GM23248 (cell line): ENCODE measurements at places on chromosomes 5 and 9. TPM values are rescaled to one million over a fixed set of nuclear protein-coding genes. Genes with fewer than 3 reads are reported as not detected.

DNA sequence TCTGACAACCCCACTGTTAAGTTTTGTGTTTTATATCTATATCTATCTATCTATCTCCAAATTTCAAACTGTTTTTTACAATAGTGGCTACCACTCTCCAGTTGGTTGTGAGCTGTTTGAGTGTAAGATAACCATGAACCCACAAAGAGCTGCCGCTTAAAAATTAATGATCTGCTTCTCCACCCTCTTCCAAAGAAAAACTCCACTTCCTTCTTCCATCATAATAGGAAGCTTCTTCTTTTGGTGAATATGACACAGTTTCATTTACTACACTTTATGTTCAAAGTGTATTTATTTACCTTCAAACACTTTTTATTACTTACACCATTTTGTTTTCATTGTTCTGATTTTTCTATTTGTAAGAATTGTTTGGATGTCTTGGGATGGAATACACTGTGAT, 37.9 kb downstream of the SPZ1 start:
- DNase-seq, result no peak

- DNase-seq, result no peak
These were observed 72.7 kb downstream of the NTRK2 start for GRCh38 chr9:84742261-84742660.

GRCh38 chr5:130985776-130986175, 179.3 kb downstream of the HINT1 start:
- DNase-seq, result no peak

DNA sequence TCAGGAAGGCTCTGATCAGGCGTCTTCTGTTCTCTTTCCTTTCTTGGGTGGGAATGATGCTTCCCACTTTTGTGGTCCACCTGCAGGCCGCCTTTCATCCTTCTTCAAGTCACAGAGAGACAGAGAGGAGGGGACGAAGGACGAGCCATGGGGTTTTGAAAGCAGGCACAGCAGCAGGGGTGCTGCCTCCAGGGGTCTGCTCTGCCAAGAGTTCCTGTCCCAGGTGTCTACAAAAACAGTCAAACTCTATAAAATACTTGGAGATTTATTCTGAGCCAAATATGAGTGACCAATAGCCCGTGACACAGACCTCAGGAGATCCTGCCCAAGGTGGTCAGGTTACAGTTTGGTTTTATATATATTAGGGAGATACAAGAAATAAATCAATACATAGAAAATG, 34.5 kb upstream of the LCP2 start:
- DNase-seq, result no peak

DNA sequence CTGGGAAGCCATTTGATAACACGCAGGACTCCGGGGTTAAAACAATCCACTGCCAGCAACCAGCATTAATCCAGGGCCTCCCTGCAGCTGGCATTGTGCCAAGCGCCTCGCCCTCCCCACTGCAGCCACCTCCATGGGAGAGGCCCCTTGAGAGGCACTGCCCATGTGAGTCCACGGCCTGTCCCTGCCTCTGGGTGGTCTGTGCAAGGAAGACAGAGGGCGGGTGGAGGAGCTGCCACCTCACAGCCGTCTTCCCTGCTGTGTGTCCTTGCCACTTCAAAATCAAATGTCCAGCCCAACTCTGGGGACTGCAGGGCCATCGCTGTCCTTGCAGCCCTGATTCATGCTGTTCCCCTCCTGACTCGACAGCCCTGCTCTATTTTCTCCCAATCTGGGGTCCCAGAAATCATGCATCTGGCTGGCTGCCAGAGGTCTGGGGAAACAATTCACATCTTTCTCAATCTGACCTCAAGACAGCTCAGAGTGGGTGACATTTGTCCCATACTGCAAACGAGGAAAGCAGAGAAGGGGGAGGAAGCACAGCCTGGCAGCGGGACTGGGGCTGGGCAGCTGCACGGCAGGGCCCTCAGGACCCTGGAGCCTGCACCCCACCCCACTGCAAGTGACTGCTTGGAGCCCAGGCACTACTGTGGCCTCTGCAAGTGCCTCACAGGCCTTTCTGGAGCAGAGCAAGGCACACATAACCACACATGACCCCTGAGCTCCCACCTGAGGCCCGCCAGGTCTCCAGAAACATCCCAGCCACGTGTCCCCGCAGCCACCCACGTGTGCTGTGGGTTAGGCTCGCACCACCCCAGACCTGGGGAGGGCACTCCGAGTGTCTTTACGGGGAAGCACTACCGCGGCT, 15.7 kb downstream of the BRD3OS start:
- no peak for DNase-seq

DNA sequence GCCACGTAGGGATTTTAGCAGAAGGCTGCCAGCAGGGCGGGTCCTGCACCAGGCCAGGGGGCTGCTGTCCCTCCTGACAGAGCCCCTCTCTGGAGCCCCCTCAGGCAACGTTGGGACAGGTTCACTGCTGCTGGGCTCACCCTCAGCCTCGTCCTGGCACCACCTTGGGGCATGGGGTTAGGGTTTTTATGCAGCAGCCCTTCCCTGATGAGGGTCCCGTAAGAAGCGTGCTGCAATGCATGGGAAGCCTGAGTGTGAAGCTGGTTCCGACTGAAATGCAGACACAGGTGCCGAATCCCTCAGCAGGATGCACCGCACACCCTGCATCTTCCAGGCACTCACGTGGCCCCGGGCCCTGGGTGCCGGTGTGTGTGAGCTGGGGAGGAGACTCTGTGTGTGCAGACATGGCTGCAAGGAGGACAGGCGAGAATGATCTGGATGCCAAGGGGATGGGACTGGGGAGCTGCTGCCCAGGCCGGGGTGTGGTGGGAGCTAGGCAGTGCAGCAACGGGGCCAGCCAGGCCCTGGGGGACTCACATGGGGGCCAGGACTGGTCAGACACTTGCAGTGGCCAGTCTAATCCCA, 27.1 kb downstream of the ZDHHC11B start:
- DNase-seq, result no peak

DNA sequence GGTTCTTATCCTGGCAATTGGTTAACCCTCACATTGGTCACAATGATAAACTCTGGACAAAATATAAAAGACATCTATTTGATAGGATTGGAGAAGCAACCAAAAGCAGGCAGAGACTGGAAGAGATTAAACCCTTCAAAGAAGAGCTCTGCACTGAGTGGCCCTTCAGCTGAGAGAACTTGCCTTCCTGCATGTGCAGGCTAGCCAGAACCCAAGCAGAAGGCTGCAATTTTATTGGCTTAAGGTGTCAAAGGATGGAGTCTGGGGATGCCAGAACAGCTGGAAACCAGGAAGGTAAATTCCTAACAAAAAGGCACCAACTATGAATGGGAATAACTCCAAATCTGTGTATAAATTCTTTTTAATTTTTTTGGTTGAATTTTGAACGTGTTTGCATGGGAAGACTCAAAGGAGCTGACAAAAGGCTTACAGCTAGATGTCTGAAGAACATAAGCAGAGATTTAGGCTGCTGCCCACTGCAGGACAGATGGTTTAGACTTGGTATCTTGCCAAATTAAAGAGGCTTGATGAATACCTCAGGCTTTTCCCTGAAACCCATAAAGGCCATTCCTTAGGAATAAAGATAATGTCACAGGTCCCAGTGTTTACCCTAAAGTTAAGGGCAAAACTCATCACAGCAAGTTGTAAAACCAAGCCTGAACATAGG, 66.3 kb downstream of the NR2F1 start:
- no peak for DNase-seq

- no peak for DNase-seq
These were observed 243.5 kb upstream of the FBXL7 start for GRCh38 chr5:15256485-15256884.

DNA sequence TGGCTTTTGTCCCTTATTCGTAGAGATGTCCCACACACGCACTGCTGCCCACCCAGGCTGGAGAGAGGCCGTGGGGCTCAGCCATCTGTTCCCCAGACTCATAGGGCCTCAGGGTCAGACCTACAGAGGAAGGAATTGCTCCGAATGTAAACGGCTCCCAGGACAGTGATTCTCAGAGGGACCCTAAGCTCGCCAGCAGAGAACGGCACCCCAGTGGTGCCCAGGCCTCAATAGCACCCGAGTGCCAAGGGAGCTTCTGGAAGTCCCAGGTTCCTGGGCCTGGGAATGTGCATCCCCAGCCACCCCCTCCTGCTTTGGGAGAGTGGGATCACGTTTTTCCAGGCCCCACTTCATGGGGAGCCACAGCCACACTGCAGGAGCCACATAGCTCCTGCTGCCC, 32.9 kb upstream of the CNOT6 start:
- DNase-seq, result no peak

DNA sequence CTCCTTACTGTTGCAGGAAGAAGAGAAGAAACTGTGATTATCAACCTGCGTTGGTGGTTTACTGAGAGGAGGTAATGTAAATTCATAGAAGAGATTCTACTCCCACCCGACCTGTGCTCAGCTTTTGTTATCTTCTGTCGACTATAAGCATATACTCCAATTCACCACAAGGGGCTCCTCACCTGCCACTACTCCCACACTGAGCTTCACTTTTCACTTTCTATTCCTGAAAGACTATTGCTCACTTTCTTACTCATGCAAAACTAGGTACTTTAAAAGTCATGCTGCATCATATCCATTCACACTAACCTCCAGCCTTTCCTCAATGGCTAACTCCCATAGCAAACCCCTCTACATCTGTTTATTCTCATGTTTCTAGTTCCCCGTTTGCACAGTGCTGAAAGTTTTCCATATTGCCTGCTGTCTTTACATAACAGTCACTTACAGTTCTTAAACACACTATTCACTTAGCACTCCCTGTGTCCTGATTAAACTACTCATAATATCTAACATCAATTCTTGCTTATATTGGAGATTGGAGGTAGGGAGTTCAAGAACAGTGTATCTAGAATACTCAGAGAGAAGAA, 1062.6 kb downstream of the NR2F1-AS1 start:
- peak; percentile 69 for DNase-seq

DNA sequence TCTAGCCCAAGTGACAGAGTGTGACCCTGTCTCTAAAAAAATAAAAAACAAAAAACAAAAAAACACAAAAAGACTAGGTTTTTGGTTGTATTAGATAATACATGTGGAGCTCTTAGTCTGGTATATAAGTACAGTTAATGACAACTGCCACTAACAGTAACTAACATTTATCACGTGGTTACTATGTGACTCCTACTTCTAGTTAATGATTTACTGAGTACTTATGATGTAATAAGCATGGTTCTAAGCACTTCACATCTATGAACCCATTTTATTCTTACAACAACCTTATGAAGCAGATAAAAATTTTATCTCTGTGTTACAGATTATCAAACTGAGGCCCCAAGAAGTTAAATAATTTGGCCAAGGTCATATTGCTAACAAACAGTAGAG, 6.1 kb upstream of the TMEFF1 start:
- DNase-seq, result no peak

GRCh38 chr9:129178568-129179382, 714 bp upstream of the IER5L start:
- DNase-seq, result no peak

- peak; percentile 71 for DNase-seq
These were observed 154.7 kb downstream of the FAM114A2 start for GRCh38 chr5:153883854-153884611.

- DNase-seq, result no peak
These were observed 684.8 kb upstream of the CCNG1 start for GRCh38 chr5:162752612-162753011.

DNA sequence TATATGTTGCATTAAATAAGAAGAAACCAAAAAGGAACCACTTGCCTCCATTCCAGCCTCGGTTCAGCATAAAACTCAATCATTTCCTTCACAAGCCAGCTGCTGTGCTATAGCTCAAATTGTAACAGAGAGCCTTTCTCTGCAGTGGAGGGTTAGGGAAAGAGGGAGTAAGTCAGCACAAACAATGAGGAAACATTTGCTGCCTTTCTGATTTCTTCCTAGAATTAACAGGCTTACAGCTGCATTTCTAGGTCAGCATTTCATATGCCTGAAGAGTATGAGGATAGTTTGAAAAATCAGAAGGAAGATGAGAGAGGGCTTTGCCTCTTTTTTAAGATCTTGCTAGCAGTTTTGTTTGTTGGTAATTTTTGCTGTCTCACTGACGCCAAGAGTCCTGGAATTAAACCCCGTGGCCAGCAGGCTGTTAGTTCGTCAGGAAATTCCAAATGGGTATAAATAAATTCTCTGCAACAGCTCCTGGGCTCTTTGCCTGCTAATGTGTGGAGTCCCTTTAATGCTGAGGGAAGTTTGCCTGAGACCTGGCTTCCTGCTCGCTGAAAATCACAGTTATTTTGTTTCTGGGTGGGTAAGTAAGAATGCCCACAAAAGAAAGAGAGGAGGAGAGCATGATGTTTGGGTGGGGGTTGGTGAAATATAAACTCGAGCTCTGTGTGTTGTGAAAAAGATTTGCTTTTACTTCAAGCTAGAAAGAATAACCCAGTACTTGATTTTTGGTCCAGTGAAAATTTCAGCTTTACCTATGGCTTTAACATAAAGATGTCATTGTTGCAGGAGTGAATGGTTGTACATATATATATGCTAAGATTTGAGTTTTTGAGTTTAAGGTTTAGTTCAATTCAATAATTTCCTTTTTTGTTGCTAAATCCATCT, 148.1 kb upstream of the DMRT1 start:
- DNase-seq, result peak; percentile 90

DNA sequence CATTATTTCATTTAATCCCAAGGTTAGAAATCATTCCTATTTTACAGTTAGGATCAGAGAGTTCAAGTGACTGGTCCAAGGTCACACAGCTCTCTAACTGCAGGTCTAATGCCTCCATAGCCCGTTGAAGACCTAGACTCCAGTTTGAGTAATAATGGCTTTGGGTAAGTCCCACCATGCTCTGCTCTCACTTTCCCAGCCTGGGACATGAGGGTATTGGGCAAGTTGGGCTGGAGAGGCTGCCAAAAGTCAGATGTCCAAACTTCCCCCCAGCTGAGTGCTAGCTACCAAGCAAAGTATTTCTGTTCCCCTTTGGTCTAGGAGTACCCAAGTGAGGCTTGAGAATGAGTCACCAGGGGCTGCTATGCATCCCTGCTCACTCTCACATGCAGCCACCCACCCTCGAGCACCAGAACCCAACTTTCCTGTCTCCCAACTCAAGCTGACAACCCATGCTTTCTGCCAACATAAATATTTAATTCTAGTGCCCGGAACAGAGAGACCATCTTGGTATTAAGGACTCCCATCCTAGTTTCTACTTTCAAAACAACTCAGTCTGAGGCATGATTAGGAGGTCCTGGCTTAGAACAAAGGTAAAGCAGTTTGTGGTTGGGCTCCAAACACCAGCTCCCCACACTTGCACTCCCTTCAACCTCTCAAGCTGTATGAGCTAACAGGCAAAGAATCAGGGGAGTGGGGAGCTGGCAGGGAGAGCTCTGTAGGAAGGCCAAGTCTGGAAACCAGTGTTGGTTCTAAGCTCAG, 236.5 kb upstream of the TRIM32 start:
- DNase-seq, result peak; percentile 50

- no peak for DNase-seq
These were observed 29.7 kb upstream of the C9orf72 start for GRCh38 chr9:27602954-27603353.

Gene PTGER4
- total RNA-seq, result 0.13 TPM in 1 of 2 replicates, not detected in the other

Gene GLDC
- total RNA-seq, result 0.11 TPM in 1 of 2 replicates, not detected in the other

Gene CDHR2
- total RNA-seq, result not detected in 2 replicates

Gene ABCA1
- 15.9 and 20.7 TPM in 2 replicates for total RNA-seq

Gene CDC14B
- 17.2 and 20.9 TPM in 2 replicates for total RNA-seq

Gene TXNDC8
- not detected in 2 replicates for total RNA-seq

Gene ECSCR
- total RNA-seq, result not detected in 2 replicates
